ENCODE measurements at places on chromosomes 13 and 19.

- DNase-seq: no peak
These were observed 76.2 kb downstream of the COL4A1 start for GRCh38 chr13:110230661-110231347.

DNA sequence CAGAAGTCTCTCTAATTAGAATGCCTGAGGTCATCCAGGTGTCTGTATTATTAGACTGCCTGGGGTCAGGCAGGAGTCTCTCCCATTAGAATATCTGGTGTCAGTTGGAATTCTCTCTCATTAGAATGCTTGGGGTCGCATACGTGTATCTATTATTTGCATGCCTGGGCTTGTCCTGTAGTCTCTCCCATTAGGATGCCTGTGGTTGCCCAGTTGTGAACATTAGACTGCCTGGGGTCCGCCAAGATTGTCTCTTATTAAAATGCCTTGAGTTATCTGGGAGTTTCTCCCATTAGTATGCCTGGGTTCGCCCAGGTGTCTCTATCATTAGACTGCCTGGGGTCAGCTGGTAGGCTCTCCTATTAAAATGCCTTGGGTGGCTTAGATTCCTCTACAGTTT, 1494.7 kb downstream of the UQCRFS1 start:
- no peak for DNase-seq

DNA sequence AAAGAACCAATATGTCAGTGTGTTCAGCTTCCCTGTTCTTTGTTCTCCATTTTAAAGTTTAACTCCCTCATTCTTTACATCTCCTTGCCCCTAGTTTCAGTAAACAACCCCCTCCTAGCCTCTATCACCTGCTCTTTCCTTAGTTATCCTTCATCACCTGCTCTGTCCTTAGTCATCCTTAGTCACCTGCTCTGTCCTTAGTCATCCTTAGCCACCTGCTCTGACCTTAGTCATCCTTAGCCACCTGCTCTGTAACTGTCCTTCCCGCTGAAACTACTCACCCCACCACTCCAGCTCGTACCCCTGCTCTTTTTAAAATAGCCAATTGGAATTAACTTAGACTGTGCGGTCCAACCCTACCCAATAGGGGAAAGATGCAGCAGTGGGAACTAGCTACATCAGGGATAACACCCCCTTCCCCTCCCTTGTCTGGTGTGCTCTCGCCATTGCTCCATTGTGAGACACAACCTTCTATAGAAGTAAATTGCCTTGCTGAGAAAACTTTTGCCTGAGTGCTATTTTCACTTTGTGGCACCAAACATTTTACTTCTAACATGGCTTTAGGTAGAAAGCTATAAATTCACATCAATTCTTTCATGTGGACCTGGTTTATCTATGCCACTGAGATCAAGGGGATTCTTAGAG, 16.2 kb downstream of the EDNRB start:
- no peak for DNase-seq

DNA sequence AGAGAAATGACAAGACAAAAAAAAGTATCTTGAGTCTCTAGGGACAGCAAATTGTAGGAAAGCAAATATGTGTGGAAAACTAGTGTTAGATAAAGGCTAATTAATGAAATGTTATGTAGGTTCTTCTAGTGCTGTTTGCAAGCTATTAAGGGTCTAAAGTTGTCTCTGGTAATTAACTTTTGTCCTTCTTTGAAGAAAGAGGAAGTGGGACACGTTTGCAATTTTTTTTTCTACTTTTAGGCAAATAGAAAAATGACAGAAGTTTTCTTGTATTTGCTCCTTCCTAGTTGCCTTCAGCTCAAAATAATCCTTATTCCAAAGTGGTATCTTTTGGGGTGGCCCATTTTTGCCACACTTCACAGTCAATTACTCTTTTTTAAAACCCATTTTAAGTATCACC, 1877.7 kb upstream of the PRR20A start:
- no peak for DNase-seq

DNA sequence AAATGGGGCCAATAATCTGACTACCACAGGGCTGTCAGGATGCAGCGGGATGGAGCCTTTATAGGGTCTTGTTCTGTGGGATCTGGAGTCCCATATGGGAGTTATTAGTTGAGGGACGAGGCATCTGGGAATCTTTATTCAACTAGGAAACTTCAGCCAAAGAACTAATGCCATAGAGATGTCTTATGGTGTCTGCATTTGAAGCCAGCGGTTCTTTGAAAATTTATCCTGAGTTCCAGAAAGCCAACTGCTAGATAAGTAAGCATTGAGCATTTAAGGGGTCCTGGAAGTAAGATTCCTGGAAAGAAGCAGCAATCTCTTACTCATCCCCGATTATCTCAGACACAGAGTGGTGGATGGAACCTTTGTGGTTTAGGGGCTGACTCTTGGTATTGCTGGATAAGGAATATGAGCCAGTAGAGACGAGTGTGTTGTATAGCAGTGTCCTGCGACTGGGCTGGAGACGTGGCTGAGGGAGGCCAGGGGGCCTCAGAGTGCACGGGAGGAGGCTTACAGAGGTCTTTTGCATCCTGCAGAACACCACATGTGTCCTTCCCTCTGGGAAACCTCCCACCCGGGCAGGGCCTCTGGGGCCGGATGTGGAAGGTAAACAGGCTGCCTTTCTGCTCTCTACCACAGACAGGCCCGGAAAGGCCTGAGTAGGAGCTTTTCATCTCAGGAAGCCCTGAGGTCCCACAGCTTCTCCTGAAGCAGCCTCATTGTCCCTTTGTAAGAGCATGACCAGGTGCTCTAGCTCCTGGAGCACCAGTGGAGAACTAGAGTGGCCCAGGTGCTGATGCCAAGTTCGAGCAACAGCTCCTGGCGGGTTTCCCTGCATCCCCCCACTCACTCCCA, 28.8 kb downstream of the ACTN4 start:
- no peak for DNase-seq

DNA sequence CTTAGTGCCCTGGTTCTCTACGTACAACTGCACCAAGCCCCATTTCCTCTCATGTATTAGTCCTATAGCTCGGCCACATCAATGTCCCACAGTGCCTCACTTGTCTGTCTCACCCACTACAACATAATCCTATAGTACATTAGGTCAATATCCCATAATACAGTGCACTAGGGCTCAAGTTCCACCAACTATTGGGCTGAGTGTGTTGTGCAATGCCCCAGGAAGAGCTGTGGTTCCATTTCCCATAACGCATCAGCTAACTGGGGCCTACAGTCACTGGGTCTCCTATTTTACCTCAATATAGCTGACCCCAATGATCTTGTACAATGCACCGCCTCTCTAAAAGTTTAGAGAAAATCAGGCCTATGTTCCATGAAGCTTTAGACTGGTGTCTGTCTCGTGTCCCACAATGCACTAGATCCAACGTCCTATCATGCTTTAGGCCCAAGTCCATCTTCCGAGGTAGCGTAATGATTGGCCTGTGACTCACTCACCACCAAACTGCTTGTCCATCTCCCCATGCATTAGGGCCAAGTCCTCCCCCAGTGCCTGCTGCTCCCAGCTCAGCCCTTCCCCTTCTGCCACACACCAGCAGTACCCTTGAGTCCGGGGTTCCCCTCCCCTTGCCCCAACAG, 21.8 kb downstream of the TSKS start:
- DNase-seq: no peak

GRCh38 chr13:27791146-27791900, 960 bp upstream of the GSX1 start:
- no peak for DNase-seq

DNA sequence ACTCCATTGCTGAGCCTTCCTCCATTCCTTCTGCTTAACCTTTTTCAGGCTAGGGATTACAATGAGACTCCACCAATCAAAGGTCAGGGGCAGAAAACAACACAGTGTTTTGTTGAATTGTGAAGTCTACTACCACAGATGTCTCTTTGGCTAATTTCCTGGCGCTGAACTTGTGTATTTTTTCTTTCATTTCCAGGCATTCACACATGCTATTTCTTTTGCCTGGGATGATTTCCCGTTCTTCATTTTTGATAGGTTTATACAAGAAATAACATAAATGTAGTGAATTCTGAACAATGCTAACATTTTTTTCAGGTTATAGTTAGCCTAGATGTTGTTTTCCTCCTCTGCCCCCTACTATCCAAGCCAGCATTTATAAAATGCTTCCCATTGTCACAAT, 64.3 kb downstream of the OLFM4 start:
- no peak for DNase-seq

GRCh38 chr13:23861310-23861709, 27.9 kb downstream of the MIPEP start:
- no peak for DNase-seq

GRCh38 chr19:30325676-30326392, 46.4 kb upstream of the ZNF536 start:
- no peak for DNase-seq

DNA sequence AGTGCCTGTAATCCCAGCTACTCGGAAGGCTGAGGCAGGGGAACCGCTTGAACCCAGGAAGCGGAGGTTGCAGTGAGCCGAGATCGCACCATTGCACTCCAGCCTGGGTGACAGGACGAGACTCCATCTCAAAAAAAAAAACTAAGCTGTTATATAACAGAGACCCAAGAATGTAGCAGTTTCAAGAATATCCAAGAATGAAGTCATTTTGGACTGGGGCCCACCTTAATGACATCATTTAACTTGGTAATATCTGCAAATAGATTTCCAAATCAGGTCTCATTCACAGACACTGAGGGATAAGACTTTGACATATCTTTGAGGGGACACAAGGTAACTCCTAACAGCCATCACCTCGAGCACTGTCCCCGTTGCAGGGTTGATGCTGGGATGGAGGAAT, 36.5 kb upstream of the MRI1 start:
- DNase-seq: no peak

DNA sequence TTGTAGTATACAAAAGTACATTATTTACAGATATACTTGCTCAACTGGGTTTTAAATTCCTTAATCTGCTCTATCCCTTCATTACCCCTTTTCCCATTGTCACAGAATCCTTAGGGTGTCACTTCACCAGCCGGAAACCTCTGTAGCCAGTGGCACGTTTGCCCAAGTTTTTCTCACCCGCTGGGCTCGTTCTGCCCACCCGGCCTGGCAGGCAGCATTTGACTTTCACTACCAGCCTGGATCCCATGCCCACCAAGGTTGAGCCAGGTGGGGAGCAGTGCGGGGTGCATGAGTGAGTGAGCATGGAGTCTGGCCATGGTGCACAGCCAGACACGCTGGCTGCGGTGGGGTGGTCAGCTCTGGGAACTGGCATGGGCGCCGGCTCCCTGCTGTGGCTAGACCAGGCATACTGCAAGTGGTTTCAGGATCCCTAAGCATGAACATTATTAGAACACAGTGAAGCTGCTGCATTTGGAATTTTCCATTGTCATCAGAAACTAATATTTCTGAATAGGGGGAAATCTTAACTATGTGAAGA, 98.3 kb downstream of the NALCN start:
- DNase-seq: no peak

DNA sequence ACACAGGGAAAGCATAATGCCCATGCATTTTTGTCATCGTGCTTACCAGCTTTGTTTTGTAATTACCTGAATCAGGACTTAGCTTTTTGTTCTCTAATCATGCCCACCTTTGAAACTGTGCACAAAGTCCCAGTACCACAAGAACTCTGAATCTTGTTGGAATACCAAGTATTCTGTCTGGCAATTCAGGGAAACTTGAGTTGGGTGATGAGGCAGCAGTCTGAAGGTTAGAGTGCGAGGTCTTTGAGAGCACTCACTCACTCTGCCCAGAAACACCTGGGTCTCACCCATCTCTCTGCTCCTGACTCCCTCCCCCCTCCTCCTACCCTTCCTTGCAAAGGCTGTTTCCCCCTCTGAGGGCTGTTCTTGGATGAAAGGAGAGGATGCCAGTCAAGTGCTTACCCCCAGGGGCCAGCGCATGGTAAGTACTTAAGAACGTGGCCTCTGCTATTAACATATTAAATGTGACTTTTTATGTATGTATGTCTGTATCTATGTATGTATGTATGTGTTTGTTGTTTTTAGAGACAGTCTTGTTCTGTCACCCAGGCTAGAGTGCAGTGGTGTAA, 22.4 kb downstream of the SIPA1L3 start:
- no peak for DNase-seq

GRCh38 chr13:42895776-42896175, 96.3 kb downstream of the EPSTI1 start:
- DNase-seq: no peak

- no peak for DNase-seq
These were observed at the start of gene FUT2 for GRCh38 chr19:48695743-48696352. Gene FUT2 (plus strand): TSS chr19:48695971. CDS start chr19:48702957, 6,986 bp downstream.

DNA sequence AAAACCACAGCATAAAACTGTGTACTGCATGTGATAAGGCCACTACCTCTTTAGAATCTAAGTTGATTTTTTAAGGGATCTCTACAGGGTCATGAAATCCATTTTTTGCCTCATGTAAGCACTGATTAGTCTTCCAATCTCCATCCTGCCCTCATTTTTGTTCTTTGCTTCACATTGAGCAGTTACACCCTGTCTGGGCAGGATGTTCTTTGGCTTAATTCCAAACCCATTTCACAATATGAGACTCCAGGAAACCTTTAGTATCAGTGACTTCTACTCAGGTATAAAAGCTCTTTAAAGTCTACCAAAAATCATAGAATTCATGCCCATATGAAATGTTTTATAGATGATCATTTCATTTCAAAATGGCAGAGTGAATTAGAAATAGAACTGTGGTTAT, 592.6 kb downstream of the TBC1D4 start:
- DNase-seq: no peak

GRCh38 chr13:37453246-37453645, 145.3 kb downstream of the POSTN start:
- no peak for DNase-seq

GRCh38 chr13:40179445-40180281, 486.8 kb downstream of the FOXO1 start:
- no peak for DNase-seq

GRCh38 chr13:60448907-60449510, 52.0 kb downstream of the TDRD3 start:
- DNase-seq: no peak

DNA sequence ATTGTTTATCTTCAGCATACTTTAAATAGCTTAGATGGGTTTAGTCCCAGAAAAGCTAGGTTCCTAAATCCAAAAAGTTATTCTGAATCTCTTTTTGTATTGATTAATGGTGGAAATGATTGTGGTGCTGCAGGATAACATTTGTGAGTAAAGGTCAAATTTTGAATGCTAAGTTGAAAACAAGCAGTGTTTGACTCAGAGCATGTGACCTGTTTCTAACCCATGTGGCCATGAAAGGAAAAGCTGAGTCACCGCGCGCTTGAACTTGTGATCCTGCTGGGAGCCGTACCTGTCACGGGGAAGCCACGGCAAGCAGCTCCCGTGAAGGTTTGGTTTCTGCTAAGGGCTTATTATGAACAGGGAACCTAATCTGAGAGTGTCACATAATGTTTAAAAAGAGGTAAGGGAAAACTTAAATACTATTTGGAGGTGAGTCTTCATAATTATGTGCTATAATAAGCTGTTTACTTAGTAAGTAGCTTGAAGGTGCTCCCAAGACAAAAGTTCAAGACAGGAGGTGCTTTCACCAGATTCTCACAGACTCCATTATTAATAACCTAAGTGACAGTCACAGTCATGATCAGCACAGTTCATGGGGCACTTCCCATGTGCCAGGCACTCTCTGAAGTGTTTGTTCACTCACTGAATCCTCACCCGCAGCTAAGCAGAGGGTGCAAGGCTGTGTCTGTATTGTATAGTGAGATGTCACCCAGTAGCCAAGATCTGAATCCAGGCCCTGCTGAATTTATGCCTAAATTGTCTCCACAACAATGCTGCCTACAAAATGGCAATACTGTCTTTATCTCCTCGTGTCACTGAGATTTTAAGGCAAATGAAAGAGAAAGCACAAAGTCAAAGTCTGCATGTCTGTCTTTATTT, 286.5 kb downstream of the MYO16 start:
- peak; percentile 82 for DNase-seq
